ENCODE measurements at places on chromosomes 5 and 9.

- no peak for DNase-seq
Measured at GRCh38 chr5:177430140-177430951, 3.9 kb downstream of the GRK6 start.

DNA sequence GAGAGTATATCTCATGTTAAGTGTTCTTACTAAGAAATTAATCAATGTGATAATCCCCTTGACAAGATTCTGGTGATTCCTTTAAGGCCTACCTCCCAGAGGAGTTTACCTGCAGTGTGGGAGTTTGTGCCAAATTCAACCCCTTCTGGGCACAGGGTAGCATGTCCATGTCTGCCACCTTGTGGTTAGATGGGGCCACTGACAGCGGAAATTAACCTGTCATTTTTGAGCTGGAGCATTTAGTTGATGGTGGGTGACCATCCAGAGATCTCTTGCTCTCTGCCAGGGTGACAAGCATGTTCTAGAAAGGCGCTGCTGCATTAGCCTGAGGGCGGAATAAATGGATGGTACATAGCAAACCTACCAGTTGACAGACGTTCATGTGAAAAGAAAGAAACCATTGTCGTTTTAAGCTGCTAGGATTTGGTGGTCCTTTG, 132.2 kb downstream of the FBXO4 start:
- DNase-seq: peak; percentile 15

DNA sequence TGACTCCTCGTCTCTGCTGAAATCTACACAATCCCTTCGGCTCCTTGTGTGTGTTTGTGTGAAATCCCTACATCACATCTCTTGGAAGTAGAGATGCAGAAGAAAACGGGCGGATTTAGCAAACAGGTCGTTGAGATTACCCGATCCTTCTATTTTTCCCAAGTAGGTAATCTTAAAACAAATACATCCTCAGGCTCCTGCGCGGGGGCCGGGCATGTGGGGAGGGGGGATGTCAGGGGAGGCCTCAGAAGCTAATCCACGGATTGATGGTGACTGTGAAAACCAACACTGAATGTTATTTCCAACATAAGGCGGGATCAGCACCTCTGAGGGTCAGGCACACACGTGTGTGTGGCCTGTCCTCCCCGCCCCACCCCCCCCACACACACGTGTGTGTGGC, 137.8 kb downstream of the ROR2 start:
- no peak for DNase-seq

GRCh38 chr5:67182301-67182790, 14.3 kb downstream of the CD180 start:
- peak; percentile 56 for DNase-seq

- no peak for DNase-seq
Measured at GRCh38 chr5:59800347-59800893, 93.1 kb downstream of the PDE4D start.

GRCh38 chr9:99023831-99024230, 80.1 kb downstream of the COL15A1 start:
- no peak for DNase-seq

DNA sequence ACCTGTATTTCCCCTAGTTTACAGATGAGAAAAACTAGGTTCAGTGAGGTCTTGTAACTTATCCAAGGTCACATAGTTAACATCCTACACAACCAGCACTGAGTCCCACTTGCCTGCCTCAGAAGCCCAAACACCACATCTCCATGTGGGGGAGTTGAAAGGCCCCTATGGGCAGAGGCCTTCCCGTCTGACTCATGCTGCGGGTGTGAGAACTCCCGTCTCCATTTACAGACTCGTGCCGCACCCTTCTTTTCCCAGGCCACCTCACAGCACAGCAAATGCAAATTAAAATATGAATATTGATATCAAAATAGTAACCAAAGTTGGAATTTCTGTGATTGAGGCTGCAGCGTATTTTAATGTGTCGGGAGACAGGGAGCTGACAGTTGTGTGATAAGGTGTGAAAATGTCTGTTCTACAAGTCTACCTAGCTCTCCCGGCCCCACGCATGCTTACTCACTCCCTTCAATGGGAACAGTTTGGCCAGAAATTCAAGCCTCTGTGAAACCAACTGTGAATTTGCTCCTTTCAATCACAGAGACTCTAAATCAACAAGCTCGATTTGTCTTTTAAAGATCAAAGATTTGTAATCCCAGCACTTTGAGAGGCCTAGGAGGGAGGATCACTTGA, 90.1 kb downstream of the CRB2 start:
- DNase-seq: no peak

DNA sequence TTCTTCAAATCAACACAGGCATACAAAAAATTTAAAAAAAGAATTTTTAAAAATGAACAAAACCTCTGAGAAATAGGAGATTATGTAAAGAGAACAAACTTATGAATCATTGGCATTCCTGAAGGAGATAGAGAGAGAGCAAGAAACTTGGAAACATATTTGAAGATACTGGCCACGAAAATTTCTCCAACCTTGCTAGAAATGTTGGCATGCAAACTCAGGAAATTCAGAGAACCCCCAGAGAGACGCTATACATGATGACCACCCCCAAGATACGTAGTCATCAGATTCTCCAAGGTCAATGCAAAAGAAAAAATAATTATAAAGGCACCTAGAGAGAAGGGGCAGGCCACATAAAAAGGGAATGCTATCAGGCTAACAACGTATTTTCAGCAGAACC, 472.5 kb downstream of the MTRR start:
- DNase-seq: no peak

GRCh38 chr9:38117651-38118050, 48.6 kb upstream of the SHB start:
- no peak for DNase-seq

DNA sequence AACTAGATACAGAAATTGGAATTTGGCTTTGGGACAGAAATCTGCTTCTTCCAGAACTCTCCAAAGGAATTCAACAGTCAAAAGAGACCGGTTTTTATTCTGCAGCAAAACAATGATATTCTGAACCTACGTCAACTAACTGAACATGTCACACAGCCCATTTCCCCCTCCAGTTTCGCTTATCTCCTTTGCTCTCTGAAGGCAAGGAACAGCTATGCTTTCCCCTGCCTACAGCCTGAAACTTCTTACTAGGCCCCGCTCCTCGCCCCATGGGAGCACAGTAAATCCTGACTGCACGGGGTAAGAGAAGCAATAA, 488 bp downstream of the SKIC3 start:
- DNase-seq: no peak

GRCh38 chr9:121735065-121735792, 83.8 kb downstream of the DAB2IP start:
- no peak for DNase-seq

DNA sequence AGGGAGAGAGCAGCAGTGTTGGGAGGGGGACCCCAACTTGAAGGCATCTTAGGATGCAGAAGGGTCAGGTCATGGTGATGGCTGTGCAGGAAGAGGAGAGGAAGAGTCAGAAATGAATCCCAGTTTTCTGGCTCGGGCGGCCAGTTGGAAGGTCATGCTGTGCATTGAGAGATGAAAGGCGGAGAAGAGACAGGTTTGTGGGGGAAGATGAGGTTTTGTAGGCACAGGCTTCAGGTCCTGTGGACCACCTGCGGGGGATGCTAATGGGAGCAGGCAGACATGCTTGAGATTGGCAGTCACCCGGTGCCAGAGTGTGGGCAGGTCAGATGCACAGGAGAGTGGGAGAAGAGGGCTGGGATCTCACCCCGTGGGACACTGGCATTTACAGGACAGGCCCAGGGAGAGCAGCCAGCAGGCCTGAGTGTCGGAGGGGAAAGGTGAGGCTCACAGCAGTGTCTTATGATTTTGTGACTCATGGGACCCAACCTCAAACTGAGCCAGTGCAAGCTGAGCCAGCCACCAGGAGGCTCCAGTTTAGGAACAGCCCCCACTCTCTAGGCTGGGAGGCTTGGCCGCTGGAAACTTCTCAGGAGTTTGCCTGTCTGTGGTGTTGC, 17.5 kb downstream of the STXBP1 start:
- DNase-seq: no peak

Measured in right kidney (tissue), 9 donors.